COLO829 (cell line): ENCODE measurements at places on chromosomes 5 and 9.
A peak's percentile ranks its signal among the peaks of the same experiment; 100 is the strongest.

- no peak for DNase-seq
Measured at GRCh38 chr5:151094030-151094851, 13.4 kb upstream of the TNIP1 start.

DNA sequence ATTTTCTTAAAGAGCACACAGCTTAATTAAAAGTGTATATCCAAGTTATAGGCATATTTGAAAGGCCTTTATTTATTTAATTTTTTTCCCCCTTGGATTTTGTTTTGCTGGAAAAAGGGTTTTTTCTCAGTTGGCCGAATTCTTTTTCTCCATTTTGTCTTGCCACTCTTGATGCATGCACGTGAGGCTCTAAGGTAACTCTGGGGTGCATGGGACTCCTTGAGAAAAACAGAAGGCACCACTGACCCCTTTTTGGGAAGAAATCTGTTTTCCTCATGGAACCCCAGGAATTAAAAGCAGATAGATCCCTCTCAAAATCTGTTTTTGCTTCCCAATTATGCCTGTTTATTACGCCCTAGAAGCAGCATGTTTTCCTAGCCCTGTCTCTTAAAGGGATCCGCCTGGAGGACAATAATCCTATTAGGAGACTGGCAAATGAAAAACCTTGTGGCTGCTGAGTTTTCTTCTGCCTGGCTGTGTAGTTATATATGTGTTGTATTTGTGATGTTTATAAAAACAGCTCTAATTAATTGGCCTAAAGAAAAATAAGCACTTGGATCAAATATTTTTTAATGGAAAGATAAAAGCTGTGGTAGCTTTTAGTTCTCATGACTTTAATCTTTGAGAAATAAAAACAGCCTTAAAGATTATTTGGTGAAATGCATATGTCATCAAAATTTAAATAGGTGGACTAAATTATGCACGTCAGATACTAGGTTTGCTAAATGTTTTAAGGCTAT lies 435.1 kb upstream of the CDH9 start:
- DNase-seq: no peak

GRCh38 chr9:112831281-112831851 lies 59.3 kb downstream of the SLC46A2 start:
- no peak for DNase-seq

- peak; percentile 57 for DNase-seq
Measured at GRCh38 chr9:92463984-92464383, 18.3 kb downstream of the ASPN start.

DNA sequence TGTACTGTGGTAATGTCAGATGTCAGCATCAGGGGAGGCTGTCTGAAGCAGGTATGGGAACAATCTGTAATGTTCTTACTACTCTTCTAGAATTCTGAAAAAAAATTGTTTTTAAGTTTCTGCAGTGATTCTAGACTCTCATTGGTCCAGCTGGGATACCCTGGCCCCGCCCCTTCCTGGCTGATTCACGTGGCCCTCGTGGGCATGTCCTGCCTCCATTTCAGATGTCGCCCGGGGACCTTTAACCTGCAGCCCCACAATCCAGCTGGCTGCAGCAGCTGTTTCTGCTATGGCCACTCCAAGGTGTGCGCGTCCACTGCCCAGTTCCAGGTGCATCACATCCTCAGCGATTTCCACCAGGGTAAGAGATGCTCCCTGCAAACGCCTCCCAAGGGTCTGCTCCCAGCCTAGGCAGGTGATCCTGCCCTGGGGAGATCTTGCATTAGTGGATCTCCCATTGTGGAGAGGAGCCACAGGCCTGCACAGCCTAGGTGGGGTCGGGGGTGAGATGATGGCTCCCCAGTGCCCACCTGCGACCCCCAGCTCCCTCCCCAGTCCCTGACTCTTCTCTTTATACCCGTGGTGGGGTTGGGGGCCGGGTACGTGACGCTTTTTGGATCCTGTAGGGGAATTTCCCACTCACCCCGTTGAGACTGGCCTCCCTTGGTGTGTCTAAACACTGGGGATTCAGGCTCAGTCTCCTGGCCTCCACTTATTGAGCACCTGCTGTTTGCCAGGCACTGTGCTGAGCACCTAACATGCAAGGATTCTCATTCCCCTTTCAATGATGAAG lies 36.5 kb downstream of the LAMC3 start:
- peak; percentile 35 for DNase-seq

DNA sequence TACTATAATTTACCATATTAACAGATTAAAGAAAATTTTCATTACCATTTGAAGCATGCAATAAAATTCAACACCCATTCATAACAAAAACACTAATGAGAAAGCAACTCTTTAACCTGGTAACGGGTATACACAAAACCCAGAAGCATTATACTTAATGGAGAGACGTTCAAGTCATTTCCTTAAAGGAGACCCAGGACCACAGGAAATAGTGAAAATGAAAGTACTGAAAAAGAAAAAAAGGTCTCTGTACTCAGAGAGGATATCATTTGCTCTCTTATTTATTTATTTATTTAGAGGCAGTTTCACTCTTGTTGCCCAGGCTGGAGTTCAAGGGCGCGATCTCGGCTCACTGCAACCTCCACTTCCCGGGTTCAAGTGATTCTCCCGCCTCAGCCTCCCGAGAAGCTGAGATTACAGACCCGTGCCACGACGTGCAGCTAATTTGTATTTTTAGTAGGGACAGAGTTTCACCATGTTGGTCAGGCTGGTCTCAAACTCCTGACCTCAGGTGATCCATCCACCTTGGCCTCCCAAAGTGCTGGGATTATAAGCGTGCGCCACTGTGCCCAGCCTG lies 61.6 kb downstream of the SETX start:
- DNase-seq: no peak
